ENCODE measurements at places on chromosomes 6 and 20. TPM values are rescaled to one million over a fixed set of nuclear protein-coding genes. Genes with fewer than 3 reads are reported as not detected.

CALHM5 gene
- total RNA-seq, result 2.6 TPM

POLH gene
- 10.5 TPM for total RNA-seq

MYLK4 gene
- 3.8 TPM for total RNA-seq

GRCh38 chr6:89650579-89650978 lies 12.0 kb upstream of the LYRM2 start:
- no peak for DNase-seq

DNA sequence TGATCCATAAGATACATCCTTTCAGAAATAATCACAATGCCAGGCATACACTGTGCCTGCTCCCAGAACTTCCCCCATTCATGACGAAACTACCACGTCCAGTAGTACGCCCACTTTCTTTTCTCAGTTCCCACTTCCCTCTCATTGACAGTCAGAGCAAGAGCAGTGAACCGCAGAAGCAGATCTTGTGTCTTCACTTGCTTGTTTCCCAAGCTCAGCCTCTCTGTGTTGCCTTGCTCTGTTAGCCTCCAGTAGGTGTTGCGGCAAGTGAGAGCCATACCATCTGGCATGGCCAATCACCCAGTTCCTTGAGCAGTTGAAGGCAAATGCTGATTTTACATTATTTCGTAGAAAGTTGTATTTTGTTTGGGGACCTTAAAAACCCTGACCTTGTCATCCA lies 11.7 kb downstream of the UST start:
- DNase-seq, result peak; percentile 79

GRCh38 chr6:161890832-161891297 lies 617.0 kb upstream of the AGPAT4 start:
- peak; percentile 35 for DNase-seq

DNA sequence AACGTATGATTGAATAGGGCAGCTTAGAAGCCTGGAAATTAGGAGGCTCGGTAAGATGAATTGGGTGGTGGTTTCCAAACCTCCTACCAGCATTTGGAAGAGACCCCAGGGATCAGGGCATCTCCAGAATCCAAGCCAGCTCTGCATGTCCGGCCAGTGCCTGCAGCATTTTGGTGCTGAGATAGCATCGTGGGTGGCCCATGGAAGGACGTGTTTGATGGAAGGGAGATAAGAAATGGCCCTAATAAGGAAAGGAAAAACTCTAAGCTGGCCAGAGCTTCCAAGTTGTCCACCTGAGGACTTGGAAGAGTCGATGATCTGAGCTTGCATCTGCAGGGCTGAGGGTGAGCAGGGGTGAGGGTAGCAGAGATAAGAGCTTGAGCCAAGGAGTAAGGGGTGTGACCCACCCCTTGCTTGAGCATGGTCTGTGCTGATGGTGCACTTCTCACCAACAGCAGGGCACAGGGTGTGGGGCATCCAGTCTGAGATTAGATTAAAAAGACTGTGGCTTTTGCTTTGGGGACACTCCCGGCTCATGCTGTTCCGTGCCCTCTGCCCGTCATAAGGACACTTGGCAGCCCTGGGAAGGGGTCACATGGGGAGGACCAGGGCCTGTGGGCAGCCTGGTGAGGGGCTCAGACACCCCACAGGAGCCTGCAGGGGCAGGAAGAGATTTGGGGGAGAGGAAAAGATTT lies 213.2 kb downstream of the ERMARD start:
- no peak for DNase-seq

- DNase-seq, result no peak
These were observed 26.7 kb upstream of the RIPK1 start for GRCh38 chr6:3041606-3042005.

Measured in spinal cord (tissue), 10 donors.